ENCODE measurements at places on chromosomes 11 and 22.
A peak's percentile ranks its signal among the peaks of the same experiment; 100 is the strongest.

DNA sequence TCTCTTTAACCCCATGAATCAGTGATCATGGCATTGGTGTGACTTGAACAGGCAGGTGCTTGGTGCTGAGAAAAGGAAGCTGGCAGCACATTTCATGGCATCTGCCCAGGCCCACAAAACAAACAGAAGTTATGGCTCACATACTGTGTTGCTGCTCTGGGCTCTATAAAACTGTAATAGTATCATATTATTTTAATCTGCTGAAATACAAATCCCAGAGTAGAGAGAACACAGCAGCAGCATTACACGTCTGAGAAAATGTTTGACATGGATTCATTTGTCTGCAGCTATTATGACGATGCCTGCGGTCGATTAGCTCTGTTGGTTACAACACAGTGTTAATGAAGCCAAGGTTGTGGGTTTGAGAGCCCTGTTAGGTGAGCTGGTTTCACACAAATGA is 80.8 kb downstream of the ALX4 start:
- DNase-seq, result no peak

DNA sequence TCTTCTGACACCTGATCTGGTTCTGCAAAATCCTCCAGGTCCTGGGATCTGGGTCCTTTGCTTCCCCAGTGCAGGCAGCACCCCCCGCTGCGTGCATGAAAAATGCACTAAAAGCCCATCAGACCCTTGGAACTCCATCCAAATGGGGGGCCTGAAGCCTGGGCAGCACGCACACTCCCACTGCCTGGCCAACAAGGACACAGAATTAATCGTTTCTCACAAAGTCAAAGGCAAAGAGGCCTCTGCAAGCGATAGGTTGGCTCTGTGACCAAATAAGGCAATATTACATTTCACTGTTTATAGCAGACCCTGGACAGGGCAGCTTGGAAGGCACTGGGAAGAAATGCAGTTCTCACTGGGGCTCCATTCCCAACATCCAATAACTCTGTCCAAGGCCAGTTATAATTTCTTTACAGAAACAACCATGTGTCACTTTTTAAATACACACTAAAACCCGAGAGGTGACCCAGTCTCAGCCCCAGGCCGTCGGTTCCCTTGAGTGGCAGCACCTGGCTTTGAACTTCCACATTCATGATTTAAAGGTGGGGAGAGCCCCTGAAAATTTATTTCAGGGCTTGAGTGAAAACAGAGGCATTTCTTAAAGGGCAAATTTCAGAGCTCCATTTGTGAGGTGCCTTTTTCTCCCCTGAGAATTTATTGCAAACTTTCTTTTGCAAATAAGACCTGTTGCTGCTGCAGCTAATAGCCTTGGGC is 114.4 kb upstream of the ANO1 start:
- DNase-seq, result no peak

GRCh38 chr11:120219232-120219937 is 8.6 kb downstream of the OAF start:
- DNase-seq, result peak; percentile 59

DNA sequence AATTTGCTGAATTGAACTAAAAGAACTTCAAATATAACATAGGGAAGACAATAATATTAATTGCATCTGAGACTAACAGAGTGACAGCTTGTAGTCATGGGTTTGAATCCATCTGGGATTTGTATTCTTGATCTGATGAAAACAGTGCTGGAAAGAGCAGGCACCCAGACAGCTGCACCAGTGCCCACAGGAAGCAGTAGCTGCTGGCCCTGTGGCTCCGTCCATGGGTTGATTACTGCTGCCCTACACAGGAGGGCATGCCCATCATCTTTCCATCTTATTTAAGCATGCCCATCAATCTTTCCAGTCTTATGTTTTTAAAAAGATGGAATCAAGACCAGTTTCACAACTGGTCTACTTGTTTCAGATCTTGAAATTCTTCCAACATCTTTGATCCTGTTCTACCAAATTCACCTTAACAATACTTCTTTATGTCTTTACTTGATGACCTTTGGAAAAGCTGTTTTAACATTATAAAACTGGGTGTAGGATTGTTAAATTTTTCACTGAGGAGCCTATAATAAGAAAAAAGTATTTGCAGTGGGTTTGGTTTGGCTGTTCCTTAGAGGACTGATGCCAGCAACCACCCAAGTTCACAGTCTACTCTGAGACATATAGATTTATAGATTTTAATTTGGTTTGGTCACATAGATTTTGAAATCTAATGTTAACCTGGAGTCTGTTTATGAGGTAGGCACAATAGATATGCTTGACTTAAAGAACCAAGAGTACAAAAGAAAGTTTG is 761 bp upstream of the NXPE4 start:
- DNase-seq, result no peak

GRCh38 chr11:43983221-43983810 is 40.9 kb downstream of the C11orf96 start:
- DNase-seq, result no peak
